ENCODE measurements at places on chromosomes 5 and 9.

- peak; percentile 27 for DNase-seq
Measured at GRCh38 chr5:115946655-115947054, 15.6 kb upstream of the LVRN start.

- no peak for DNase-seq
Measured at GRCh38 chr9:93118863-93119702, 15.0 kb downstream of the NINJ1 start.

DNA sequence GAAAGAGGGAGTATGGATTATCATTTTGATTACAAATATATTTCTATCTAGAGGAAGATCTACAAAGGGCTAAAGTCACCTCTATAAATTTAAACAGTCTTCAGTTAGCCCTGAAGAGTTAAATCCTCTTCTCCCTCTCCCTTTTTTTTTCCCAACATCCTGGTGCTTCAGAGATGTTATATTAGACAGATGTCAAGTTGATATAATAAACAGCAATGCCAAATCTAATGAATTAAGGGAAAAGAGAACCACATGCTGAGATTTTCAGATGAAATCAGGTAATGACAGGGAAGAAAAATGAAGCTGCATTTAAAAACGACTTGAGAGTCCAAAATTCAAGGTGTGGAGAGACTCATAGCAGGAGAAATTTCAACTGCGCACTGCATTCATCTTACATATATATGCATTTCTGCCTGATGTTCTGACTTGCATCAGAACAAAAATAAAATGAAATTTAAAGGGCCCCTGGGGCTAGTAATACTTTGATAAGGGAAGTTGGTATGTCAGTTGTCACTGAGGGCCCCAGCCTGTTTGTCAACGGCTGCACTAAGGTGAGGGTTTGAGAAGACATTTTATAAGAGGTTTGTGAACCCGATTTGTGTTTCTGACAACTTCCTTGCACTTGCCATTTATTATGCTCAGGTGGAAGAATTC lies 338.9 kb upstream of the PANK3 start:
- no peak for DNase-seq

- peak; percentile 16 for DNase-seq
Measured at GRCh38 chr9:136694163-136694871, 7.1 kb upstream of the AGPAT2 start.

- DNase-seq: no peak
Measured at GRCh38 chr5:175123542-175123941, 320.4 kb downstream of the DRD1 start.

- DNase-seq: no peak
Measured at GRCh38 chr9:34362614-34363214, 14.0 kb downstream of the MYORG start.

Measured in fibroblast of skin of abdomen (primary cell).